ENCODE measurements at places on chromosomes 16 and 17.

- DNase-seq = no peak
Measured at GRCh38 chr16:64240586-64240985, 881.3 kb downstream of the CDH11 start.

GRCh38 chr16:4110680-4111079 lies 5.6 kb downstream of the ADCY9 start:
- no peak for DNase-seq

GRCh38 chr16:35733278-35733965 lies 2274.0 kb downstream of the TP53TG3F start:
- DNase-seq = no peak

- no peak for DNase-seq
Measured at GRCh38 chr16:2715966-2716885, 3.8 kb downstream of the PRSS27 start.

GRCh38 chr16:25838724-25839186 lies 147.0 kb downstream of the HS3ST4 start:
- DNase-seq = peak; percentile 50

DNA sequence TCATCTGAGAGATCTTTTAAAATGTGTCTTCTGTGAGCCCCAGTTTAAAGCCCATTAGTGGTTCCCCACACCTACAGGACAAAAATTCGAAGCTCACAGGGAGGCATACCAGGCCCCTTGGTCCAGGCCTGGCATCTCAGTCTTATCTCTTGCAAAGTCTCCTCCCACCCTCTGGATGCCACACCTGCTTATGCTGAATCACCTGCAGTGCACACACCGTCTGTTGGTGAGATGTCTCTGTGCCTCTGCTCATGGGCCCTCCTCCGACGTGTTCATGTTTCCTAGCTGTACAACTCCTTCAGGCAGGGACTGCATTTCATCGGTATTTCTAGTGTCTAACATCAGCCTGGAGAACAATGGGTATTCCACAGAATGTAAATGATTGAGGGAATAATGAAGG lies 41.6 kb downstream of the RNF157 start:
- no peak for DNase-seq

GRCh38 chr17:75587675-75588595 lies at the start of gene MYO15B:
Gene MYO15B (plus strand): TSS chr17:75587800. CDS start chr17:75588058, 258 bp downstream.
- DNase-seq = no peak

GRCh38 chr17:19737305-19738072 lies 10.6 kb downstream of the ALDH3A1 start:
- DNase-seq = no peak

DNA sequence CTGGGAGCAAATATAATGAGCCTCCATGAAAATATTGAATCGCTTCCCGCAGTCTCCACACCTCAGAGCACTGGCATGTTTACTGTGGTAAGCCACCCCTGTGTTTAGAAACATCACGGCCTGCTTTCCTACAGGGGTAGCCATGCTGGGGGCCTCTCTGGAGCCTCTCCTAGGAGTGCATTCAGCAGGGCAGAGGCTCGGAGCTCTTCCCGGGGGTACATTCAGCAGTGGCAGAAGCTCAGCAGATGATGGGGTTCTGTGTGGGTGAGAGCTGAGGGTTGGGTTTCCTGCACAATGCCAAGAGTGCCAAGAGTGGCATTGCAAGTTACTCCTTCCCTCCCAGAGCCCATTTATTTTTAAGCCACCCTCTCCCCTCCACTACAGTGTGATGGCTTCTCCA lies 386.6 kb downstream of the SEC14L1 start:
- DNase-seq = no peak

DNA sequence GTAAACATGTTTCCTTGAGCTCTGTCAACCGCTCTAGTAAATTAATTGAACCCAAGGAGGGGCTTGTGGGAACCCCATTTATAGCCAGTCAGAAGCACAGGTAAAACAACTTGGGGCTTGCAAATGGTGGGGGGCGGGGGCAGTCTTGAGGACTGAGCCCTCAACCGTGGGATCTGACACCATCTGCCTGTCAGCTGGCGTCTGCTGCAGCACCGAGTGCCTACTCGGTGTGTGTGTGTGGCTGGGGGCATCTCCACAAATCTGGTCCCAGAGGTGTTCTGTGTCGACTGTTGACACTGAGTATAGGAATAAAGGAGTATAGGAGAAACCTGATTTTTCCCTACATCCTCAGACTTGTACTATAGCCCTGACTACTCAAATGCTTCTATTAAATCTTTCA lies 20.6 kb downstream of the CREBBP start:
- no peak for DNase-seq

Data from iPS DF 6.9 (cell line).